ENCODE measurements at places on chromosomes 3 and 15.

DNA sequence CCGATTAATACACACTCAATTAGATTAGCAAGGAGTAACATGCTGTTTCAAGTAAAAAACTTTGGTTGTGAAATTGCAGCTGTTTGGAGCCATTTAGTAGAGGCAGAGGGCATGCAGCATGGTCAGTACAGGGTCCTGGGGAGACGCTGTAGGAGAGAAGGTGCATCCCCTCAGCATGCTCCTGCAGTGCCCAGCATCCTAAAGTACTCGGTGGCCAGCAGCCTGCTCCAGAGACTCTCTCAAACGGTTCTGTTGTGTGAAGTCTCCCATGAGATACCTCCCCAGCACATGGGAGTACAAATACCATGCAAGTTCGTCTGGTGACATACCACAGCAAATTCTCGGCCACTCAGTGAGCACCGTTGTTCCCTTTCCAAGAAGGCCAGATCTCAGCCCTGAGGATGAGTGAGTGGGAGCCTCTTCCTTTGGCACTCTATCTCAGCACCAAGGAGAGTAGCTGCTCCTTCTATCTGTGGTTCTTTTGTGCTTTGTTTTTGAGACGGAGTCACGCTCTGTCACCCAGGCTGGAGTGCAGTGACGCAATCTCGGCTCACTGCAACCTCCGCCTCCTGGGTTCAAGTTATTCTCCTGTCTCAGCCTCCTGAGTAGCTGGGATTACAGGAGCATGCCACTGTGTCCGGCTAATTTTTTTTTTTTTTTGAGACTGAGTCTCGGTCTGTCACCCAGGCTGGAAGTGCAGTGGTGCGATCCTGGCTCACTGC is 72.7 kb downstream of the TJP1 start:
- no peak for DNase-seq

DNA sequence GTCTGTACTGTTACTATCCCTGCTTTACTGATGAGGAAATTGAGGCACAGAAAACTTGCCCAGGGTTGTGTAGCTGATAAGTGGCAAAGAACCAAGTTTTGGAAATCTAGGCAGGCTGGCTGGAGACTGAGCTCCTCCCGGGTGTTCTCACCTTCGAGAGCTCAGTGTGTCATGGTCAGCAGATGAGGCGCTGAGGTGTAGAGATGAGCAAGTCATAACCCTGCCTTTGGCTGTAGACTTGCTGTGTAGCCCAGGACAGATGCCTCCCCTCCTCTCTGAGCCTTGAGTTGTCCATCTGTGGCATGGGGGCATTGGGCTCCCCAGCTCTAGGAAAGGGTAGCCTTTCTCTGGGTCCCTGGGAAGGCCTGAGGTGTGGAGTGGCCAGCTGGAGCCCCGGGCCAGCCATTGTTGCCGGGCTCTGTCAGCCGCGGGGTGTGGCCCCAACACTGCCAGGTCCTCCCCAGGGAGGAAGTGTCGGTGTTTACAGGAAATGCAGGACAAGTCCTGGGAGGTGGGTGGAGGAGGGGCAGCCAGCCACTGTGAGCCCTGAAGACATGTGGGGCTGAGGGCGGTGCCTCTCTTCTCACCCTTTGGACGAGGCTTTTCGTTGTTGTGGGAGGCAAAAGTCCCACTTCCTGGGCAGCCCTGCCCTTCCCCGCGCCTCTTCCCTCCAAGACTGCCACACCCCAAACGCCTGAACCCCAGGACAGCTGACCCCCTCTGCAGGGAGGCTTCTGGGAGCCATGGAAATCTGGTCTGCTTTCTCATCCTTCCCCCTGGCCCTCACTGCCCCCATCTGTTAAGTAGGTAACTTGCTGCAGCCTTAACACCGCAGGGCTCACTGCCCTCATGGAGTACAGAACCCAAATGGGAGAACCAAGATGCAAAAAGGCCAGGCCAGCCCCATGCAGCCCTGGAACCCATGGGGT is 29.1 kb downstream of the FGD5 start:
- no peak for DNase-seq

GRCh38 chr15:65423976-65424679 is 1.4 kb upstream of the IGDCC4 start:
- DNase-seq: no peak

DNA sequence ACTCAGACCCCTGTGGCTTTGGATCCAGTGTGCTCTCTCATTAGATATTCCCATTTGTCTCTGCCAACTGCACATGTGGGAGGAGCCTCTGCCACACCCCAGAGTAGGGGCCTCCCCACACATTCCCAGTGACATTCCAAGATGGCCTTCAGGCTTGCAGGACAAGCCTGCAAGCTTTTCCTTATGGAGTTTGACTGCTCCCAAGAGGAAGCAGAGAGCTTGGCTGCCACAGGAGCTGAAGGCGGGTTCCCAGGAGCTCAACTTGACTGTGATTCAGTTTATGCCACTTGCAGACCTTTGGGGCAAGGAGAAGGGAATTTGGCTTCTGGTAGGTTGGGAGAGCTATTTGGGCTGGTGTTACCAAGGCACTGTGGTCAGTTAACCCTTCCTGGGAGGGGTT is 22.5 kb upstream of the EPHB1 start:
- DNase-seq: no peak

DNA sequence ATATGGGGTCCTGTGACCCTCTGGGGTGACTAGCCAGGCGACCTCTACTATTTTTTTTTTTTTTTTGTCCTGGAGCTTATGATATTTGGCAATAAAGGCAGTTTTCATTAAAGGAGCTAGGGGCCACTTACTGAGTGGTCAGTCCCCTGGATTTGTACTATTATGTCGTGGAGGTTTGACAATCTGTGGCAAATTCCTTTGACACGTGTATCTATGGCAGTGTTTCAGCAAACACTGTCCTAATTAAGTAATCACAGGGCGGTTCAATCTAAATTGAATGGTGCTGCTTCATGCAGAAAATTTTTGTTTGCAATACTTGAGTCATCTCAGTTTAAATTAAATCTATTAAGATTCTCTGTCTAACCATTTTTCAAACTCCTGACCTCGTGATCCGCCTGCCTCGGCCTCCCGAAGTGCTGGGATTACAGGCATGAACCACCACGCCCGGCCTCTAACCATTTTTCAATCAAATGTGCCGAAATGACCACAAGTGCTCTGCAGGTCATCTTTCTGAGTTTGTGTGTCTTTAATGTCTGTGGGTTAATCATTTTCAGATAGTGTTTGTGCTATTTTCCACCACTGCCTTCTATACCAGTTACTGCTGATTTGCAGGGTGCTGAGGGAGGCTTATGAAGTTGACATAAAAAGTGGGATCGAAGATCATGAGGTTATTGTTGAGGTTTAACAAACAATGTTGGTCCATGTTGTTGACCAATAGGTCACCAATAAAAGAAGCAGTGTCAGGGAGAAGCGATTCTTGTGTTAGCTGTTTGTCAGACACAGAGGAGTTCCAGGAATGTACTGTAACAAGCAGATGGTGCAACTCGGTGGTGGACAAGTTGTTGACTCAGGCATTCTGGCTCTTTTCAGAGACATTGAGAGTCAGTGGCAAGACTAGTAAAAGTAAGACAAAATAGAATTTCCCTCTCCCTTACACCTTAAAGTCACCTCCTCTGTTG is 18.6 kb upstream of the SLC2A2 start:
- no peak for DNase-seq

GRCh38 chr15:83323296-83323711 is 38.8 kb upstream of the BNC1 start:
- no peak for DNase-seq

- no peak for DNase-seq
Measured at GRCh38 chr3:162933656-162934055, 1437.0 kb downstream of the OTOL1 start.

DNA sequence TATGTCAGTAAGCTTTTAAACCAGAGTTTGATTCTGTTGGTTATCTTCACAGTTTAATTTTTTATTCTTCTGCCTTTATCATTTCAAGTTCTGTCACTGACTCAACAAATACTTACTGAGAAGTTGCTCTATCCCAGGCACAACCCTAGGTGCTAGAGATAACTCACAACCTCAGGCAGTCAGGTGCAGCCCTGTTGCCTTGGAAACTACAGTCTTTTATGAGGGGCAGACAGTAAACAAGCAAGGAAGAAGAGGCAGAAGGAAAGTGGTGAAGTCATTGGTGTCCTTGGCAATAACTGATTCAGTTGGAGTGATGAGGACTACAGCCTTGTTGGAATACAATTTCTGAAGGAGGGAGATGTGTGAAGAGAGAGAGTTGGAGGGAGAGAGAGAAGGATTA is 142.1 kb upstream of the LRTM1 start:
- DNase-seq: no peak

DNA sequence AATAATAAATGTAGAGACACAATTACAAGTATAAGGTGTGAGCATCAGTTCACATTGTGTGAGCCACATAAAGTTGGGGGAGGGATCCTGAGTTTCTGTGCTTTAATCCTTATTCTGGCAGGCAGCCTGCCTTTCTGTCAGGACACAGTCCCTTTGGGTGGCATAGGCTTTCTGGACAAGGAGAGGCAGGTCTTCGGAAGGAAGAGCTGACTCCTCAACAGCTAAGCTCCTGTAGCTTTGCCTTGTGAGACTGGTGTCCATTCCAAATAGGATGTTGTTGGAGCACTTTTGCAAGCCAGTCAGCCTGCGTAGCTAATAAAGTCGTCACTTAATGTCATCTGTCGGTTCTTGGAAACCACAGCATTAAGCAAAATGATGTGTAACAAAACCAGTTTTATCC is 151.9 kb upstream of the MCTP2 start:
- no peak for DNase-seq

- peak; percentile 46 for DNase-seq
Measured at GRCh38 chr15:90300988-90301706, 35.7 kb downstream of the NGRN start.

DNA sequence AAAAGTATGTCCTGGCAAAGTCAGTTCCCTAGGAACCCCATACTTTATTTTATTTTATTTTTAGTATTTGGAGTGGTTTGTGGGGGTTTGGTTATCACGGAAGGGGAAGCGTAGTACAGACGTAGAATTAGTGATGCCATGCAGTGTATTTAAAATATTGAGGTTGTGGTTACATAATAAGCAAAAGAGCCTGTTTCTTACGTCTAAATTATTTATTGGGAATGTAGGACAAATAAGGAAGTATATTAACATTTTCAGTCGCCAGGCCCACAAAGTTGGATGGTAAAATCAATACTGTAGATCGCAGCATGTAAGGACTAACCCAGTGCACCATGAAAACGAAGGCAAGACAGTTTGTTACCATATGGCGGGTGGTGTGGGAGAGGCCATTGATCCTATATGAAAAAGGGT is 558 bp downstream of the DTWD1 start:
- DNase-seq: no peak

DNA sequence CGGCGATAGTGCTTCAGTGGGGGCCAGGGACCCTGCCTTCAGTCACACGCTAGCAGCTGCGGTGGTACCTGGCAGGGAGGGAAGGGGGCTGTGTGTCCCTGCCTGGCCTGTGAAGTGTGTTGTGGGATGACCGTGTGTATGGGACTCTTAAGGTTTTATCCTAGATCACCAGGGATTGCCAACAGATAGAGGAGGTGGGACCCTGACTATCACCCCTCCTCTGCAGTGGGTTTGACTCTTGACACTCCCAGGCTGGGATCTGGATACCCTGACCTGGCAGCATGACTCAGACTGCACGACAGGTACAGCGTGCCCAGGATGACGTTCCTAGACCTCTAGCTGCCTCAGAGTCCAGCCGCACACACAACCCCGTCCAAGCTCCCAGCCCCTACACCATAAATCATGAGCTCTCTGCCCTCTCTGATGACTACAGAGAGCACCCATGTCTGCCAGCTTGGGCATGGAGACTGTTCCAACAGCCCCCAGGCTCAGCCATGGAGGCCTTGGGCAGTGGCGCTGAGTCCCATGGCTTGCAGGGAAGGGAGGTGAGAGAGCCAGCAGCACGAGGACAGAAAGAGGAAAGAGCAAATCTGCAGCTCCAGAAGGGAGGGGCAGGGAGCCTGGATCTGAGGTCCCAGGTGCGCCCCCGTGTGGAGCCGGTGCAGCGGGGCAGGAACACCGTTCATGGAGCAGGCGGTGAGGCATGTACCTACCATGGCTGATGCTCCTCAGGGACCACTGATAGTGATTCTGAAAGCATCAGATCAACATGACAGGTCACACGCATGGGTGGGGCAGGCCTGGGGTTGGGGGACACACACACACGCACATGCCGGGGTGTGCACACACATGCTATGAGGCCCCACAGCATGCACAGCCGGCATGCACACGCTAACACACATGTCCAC is 71.0 kb downstream of the ADAMTS7 start:
- DNase-seq: no peak

GRCh38 chr3:188962253-188963247 is 209.2 kb upstream of the TPRG1 start:
- no peak for DNase-seq

GRCh38 chr3:44175070-44175469 is 66.6 kb upstream of the TOPAZ1 start:
- no peak for DNase-seq

DNA sequence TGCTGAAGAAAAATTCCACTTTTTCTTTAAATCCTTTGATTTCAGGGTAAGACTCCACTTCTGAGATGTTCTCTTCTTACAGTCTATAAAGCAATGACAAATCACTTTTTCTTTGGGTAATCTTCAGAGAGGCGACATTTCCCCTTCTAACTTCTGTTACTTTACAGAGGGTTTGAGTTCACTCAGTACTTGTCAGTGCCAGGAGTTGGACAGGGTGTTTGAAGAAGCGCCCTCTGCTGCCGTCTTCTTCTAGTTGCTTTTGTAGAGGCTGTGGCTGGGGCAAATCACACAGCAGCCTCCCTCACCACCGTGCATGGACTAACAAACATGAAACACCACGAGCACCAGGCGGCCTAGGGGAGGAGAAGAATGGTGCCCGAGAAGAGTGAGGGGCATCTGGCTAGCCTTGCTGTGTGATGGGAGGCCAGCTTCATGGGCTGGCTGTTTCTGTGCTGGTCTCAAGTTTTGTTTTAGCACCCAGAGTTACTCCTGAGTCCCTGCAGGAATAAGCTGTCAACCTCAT is at the start of gene CD80:
CD80 (minus strand) TSS at position 174 of the 523 bp plus-strand sequence. CDS start 1,886 bp downstream, outside the sequence.
- DNase-seq: peak; percentile 14

GRCh38 chr15:82921242-82921641 is 31.3 kb downstream of the HOMER2 start:
- no peak for DNase-seq

DNA sequence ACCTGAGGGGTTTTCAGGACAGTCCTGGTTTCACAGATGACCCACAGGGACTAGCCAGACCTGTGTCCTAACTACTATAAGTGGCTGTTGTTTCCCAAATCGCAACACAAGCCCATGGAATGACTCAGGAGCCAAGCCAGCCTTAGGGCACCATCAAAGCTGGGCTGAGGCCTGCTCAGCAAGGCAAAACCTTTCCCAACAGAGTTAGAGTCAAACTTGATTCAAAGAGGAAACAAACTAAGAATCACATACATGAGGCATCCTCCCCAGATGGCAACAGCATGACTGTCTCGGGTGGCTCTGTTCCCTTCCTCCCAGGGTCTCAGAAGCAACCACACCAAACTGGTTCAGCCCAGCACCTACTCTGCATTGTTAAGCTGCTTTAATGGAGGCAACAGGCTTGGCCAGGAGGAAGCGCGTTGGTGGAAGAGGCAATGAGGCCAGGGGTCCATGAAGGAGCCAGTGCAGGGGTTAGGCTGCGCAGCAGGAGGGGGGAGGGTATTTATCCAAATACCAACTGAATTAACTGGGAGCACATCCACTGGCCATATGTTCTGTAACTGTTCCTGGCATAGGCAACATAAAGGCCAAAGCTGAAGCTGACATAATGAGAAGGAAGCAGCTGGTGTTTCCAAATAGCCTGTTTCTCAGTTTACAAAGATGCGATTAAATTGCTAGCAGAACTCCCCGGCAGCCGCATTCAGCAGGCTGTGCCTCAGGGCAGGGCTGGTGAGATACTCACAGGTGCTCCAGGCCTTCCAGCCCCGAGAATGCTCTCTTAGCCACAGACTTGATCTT is 102.4 kb downstream of the LRIG1 start:
- DNase-seq: no peak

Measured in activated T-helper 1 cell treated with anti-CD3 and anti-CD28 coated beads, Interleukin-2, amount 50 U/mL, for 16 hours (primary cell).